Activated naive CD8-positive, alpha-beta T cell treated with anti-CD3 and anti-CD28 coated beads for 36 hours (primary cell): ENCODE measurements at places on chromosomes 11 and 22.

DNA sequence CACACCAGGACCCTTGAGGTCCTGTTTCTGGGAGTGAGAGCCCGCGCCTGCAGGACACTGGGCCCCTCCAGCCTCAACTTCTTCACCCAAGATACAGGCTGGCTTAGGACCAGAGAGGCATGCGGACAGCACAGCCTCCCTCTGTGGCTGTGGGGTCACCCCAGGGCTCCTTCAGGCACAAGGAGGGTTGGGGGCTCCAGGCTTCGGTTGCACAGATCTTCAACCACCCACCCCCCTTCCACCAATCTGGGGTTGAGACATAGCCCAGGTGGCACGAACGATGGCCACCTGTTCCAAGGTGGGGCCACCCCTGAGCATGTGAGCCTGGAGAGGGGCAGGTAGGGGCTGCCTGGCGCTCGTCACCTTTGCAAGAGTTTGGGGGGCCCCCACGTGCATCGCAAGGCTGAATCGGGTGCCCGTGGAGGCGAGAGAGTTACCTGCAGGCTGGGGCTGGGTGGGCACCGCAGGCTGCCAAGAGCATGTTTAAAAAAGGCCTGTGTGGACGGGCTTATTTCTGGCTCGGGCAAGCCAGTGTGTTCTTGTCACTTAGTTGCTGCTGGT is 1.2 kb downstream of the ZDHHC8 start:
- DNase-seq = no peak

DNA sequence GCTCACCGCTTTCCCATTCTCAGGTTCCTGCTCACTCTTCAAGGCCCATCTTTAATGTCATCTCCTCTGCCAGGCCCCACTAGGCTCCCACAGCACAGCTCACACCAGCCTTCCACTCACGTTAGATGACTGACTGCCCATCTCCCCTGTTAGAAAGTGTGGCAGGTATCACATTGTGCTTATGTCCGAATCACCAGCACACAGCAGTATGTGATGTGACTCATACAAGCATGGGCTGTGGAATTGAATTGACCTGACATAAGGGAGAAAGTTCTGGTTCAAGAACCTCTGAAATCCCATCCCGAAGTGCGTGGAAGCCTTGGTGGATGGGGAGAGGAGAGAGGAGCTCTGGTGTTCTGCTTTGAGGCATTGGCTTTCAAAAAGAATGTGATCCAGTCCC is 6.5 kb downstream of the VSTM5 start:
- DNase-seq = no peak

DNA sequence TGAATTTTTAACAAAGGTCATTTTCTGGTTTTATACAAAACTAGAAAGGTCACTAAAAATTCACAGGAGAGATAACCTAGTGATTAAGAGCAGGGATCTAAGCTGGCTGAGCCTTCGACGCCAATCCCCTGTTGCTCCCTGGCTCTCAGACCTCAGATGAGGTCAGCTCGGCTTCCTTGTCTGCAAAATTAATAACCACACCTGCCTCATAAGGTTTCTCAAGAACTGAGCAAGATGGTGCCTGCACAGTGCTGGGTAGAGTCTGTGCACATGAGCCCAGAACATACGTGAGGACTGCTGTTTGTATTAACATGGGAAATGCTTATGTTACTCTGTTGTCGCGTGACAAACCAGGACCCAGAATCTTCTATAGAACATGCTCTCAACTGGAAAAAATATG is 24.4 kb upstream of the CD5 start:
- no peak for DNase-seq

GRCh38 chr11:36024716-36025115 is 80.9 kb downstream of the LDLRAD3 start:
- DNase-seq = no peak

DNA sequence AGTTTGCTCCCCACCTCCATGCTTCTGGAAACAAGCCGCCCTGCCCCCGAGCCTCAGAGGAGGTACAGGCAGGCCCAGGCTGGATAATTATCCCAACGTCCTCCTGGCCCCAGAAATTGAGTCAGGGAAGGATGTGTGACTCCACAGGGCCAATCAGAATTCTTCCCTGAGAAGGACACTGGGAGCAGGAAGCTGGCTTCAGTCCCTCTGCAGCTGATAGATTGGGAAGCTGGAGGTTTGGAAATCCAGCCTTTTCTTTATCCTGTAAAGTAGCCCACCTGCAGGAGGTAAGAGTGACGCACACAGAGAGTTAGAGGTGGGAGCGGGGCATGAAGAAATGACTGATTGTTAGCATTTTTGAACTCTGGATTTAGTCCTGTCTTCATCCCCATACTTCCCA is 97.5 kb upstream of the CD82 start:
- no peak for DNase-seq

DNA sequence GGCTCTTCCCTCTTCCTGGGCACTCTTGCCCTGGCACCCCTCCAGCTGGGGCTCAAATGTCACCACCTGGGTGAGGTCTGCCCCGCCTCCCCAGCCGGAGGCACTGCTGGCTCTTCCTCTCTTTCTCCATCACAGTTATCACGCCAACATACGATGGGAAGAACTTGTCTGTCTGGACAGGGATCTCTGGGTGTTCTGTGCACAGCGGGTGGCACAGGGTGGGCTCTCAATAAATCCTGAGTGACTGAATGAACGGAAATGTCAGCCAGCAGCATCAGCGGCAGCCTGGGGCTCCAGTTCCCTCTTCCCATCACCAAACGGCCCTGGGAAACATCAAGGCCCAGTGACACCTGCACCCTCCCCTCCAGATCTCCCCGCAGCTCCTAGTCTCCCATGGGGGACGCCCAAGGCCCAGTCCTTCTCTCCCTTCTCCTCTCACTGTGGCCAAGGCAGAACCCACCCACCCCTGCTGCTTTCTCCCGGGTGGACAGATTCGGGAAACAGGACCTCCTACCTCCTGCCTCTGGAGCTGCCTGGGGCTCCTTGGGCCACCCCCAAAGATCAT is 440 bp upstream of the SLC25A45 start:
- DNase-seq = no peak

DNA sequence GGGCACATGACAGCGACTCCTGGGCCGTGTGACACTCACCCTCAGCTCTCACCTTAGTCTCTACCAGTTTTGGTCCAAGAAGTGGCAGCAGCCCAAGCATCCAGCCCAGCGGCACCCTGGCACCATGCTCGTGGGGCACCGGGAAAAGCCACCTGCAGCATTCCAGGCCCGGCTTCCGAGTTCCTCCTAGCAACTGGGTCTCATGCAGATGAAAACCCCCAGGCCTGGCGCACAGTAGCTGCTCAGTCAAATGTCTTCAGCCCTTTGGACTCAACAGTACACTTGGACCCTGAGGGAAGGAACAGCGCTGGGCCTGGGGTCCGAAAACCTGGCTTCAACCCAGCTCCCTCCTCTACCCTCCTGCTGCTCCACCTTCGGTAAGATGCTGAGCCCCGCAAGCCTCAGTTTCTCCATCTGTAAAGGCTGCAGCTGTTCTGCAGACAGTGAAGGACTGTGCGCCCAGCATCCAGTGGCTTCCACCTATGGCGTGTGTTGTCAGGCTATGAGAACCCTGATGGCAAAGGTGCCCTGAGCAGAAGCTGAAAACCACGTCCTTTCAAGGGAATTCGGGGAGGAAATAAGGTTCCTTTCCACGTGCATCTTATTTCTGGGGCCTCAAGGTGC is 66.0 kb downstream of the PHF21B start:
- DNase-seq = no peak

DNA sequence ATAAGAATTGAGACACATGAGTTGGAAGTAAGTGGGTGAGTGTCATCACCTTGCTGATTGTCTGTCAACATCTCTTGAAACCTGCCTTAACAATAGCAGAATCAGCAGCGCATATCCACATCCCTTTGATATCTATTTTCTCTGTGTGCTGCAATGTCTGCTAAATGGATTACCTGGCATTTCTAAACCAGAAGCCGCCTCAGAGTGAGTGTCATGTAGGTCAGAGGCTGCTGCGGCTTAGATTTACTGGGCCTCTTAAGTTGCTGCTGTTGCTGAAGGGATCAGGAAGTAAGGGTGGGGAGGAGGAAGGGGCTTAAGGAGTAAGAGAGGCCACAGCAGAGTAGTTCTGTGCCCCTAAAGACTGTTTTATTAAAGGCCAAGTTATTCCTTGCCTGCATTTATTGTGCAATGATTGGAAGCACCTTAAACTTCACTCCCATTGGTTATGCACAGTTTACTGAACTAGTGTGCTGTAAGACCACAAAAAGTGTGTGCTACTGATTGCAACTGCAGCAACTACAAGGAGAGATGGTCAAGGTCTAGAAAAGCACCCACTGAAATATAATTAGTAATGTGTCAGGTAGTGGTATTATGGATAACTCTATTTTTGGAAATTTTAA is 29.8 kb upstream of the TMEM41B start:
- no peak for DNase-seq
